ENCODE measurements at places on chromosomes 11 and 22.

GRCh38 chr11:66116576-66117361 is 46.7 kb downstream of the PACS1 start:
- DNase-seq: no peak

GRCh38 chr11:6223854-6224253 is 10.6 kb downstream of the FHIP1B start:
- DNase-seq: no peak

GRCh38 chr11:132658696-132659095 is 873.6 kb downstream of the OPCML start:
- no peak for DNase-seq

DNA sequence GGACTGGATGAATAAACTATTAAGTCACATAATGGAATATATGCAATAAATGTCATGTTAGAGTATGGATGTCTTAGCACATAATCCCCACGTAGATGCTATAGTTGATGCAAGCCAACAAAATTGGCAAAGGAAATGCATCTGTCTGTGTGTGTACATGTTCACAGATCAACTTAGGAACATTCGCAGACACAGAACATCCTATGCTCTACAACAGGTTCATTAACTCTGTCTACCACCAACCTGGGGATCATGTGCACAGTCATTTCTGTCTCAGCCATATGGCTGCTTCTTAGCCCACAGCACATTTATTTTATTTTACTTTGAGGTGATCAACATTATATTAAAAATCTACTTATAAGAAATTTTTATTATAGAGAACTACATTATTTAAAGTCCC is 4.9 kb downstream of the MSANTD4 start:
- no peak for DNase-seq

DNA sequence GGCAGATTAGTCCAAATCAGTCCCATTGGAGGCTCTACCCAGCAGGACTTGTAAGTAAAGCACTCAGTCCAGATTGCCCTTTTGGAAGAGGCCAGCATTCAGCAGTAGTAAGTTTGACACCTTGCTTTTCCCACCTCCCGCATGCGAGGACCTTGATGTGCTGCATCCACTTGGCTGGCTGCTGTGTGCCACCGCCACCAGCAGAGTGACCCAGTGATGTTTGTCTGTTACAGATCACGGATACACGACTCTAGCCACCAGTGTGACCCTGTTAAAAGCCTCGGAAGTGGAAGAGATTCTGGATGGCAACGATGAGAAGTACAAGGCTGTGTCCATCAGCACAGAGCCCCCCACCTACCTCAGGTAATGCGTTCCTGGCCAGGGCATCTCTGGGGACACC is 6.6 kb downstream of the SMARCB1 start:
- no peak for DNase-seq

- DNase-seq: no peak
Observed at GRCh38 chr11:40683010-40683409, 776.4 kb downstream of the LRRC4C start.

GRCh38 chr11:19455731-19456130 is 215.0 kb upstream of the E2F8 start:
- DNase-seq: no peak

DNA sequence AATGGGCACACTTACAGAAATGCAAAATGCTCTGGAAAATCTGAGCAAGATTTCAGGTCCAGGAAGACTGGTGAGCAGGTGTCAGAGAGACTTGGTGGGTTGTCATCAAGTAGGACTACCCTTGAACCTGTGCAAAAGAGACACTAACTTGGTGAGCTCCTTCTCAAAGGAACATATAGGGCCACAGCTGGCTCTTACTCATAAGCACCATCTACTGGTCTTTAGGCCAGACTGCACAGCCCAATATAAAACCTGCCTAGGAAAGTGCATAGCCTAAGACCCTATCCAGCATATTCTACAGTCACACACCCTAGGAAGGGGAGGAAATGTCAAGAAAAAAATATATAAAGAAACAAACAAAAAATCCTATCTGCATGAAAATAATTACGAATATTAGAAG is 18.2 kb upstream of the OR10W1 start:
- DNase-seq: no peak

DNA sequence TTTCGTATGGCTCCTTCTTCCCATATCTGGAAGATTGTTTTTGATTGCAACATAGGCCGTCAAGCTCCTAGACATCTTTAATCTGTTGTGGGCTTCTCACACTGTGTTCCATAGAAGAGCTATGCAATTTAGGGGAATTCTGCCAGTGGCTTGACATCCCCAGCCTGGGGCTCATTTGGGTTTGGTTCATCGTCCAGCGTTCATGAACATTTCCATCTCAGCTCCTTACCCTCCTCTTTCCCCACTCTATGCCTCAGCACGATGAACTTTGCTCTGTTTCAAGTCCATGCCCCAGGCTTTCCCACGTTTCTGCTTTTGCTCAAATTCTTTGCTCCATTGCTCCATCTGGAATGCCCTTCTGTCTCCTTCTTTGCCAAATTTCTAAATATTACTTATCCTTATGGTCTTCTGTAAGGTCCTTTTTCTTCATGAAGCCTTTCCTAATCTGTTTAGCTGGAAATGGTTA is 26.1 kb upstream of the CLMP start:
- no peak for DNase-seq

- DNase-seq: no peak
Observed at GRCh38 chr11:79237703-79238102, 203.1 kb downstream of the TENM4 start.

- DNase-seq: no peak
Observed at GRCh38 chr22:24486501-24486921, 8.6 kb upstream of the UPB1 start.

- DNase-seq: no peak
Observed at GRCh38 chr22:17106785-17107546, 14.2 kb downstream of the TMEM121B start.

DNA sequence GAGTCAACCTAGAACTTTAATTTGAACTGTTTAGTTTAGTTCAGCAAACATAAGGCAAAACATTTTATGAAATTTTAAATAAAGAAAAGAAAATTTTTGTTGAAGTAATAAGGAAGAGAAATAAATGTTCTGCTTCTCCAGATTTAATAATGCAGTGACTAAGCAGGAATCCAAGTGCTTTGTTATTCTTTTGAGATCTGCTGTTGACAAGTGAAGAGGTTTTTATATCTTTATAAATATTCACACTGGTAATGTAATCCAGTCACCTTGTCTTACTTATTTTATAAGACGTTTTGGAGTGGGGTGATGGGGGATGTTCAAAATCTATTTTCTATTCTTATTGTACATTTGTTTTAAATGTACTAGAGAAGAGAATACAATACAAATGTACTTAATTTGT is 725.9 kb upstream of the CCDC179 start:
- no peak for DNase-seq

DNA sequence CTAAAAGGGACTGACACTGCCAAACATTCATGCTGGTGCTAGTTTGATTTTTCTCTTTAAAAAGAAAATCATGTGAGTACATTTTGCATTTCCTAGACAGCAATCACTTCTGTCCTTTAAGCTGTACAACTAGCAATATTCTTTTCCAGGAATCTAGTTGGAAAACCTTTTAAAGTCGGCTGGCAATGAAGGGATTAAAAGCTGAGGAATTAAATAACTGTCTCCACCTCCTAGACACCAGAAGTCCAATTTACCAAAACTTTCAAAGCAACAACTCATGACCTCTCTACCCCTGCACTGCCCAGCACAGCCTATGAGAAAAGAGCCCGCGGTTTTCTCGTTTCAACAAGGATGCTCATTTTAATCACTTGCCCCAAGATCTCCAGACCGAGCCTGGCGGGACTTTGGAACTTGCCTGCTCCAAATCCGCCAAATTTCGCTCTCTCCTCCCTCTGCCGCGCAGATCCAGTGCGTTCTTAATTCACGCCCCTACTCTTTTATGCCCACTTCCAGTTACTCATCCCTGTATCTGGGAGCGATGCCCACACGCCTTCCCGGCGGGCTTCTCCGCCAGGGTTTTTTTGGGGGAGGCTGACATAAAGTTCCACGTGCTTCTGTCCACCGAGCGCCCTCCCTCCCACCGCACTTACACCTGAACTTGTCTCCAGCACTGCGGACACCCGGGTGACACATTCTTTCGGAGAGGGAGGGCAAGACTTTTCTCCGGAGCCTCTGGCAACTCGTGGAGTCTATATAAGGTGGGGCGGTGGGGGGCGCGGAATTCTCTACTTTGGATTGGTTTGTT is 2.5 kb downstream of the MPPED2 start:
- no peak for DNase-seq

GRCh38 chr11:113789675-113790320 is 10.2 kb downstream of the CLDN25 start:
- DNase-seq: no peak
